ENCODE measurements at places on chromosomes 6 and 20. TPM values are rescaled to one million over a fixed set of nuclear protein-coding genes. Genes with fewer than 3 reads are reported as not detected.

Gene IRF4
- total RNA-seq: not detected

Gene IPCEF1
- total RNA-seq: not detected

Gene EPPIN
- total RNA-seq: not detected

Gene KCTD20
- total RNA-seq: 84.5 TPM

Gene PDYN
- not detected for total RNA-seq

Gene MROH8
- total RNA-seq: 1.1 TPM

Gene OOEP
- not detected for total RNA-seq

Gene HLA-C
- total RNA-seq: 155 TPM

Gene TPMT
- 12.3 TPM for total RNA-seq

Gene GHRH
- total RNA-seq: not detected

Gene CRIP3
- not detected for total RNA-seq

Gene HCRTR2
- not detected for total RNA-seq

Gene PHACTR3
- total RNA-seq: not detected

All from smooth muscle cell of the coronary artery (primary cell).